ENCODE measurements at places on chromosomes 2 and 18.

DNA sequence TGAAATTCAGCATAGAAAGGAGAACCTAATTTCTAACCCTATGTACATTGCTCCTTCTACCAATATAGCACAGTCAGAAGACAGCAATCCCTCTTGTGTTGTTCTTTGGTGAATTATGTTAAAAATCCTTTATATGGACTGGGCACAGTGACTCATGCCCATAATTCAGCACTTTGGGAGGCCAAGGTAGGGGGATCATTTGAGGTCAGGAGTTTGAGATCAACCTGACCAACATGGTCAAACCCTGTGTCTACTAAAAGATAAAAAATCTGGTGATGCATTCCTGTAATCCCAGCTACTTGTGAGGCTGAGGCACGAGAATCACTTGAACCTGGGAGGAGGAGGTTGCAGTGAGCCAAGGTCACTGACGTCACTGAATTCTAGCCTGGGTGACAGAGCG, 195.6 kb downstream of the TMX3 start:
- no peaks in the 10 kb centered on the region for H3K4me1 ChIP-seq
- no peak overlapping the region for H3K4me3 ChIP-seq
- no peaks in the 10 kb centered on the region for H3K36me3 ChIP-seq
- no peaks in the 10 kb centered on the region for H3K27me3 ChIP-seq
- DNase-seq = no peak

GRCh38 chr2:144249035-144249637, 270.8 kb downstream of the ZEB2 start:
- H3K4me1 ChIP-seq = no peaks in the 10 kb centered on the region
- no peaks in the 10 kb centered on the region for H3K36me3 ChIP-seq
- H3K27me3 ChIP-seq = no peaks in the 10 kb centered on the region
- no peak for DNase-seq
- H3K27ac ChIP-seq = no peak overlapping the region

GRCh38 chr2:209840434-209840833, 68.8 kb downstream of the UNC80 start:
- DNase-seq = no peak
- H3K27me3 ChIP-seq = no peaks in the 10 kb centered on the region
- no peaks in the 10 kb centered on the region for H3K4me1 ChIP-seq
- no peaks in the 10 kb centered on the region for H3K36me3 ChIP-seq
- no peak overlapping the region for H3K27ac ChIP-seq

GRCh38 chr18:61765097-61765496, 127.7 kb downstream of the RNF152 start:
- H3K4me1 ChIP-seq = no peaks in the 10 kb centered on the region
- H3K36me3 ChIP-seq = no peaks in the 10 kb centered on the region

GRCh38 chr2:241593271-241593670, 34.7 kb downstream of the BOK start:
- no peaks in the 10 kb centered on the region for H3K36me3 ChIP-seq
- no peak for DNase-seq
- H3K27ac ChIP-seq = no peak overlapping the region
- no peaks in the 10 kb centered on the region for H3K4me1 ChIP-seq
- no peaks in the 10 kb centered on the region for H3K27me3 ChIP-seq

DNA sequence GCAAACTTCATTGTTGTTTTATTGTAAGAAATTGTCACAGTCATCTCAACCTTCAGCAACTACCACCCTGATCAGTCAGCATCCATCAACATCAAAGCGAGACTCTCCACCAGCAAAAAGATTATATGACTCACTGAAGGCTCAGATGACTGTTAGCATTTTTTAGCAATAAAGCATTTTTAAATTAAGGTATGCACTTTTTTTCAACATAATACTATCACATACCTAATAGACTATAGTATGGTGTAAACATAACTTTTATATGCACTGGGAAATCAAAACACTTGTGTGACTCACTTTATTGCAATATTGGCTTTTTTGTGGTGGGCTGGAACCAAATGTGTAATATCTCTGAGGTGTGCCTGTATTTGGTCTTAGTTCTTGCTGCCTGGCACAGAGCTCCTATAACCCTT, 15.6 kb downstream of the SCN1A start:
- H3K27ac ChIP-seq = no peak overlapping the region
- no peak overlapping the region for H3K4me3 ChIP-seq
- no peaks in the 10 kb centered on the region for H3K27me3 ChIP-seq
- no peaks in the 10 kb centered on the region for H3K36me3 ChIP-seq
- no peaks in the 10 kb centered on the region for H3K4me1 ChIP-seq

GRCh38 chr2:206154197-206154596, 5.0 kb downstream of the NDUFS1 start:
- peaks cover 6% of the 10 kb centered on the region for H3K4me1 ChIP-seq
- DNase-seq = no peak
- H3K36me3 ChIP-seq = peaks cover 23% of the 10 kb centered on the region
- no peaks in the 10 kb centered on the region for H3K27me3 ChIP-seq

DNA sequence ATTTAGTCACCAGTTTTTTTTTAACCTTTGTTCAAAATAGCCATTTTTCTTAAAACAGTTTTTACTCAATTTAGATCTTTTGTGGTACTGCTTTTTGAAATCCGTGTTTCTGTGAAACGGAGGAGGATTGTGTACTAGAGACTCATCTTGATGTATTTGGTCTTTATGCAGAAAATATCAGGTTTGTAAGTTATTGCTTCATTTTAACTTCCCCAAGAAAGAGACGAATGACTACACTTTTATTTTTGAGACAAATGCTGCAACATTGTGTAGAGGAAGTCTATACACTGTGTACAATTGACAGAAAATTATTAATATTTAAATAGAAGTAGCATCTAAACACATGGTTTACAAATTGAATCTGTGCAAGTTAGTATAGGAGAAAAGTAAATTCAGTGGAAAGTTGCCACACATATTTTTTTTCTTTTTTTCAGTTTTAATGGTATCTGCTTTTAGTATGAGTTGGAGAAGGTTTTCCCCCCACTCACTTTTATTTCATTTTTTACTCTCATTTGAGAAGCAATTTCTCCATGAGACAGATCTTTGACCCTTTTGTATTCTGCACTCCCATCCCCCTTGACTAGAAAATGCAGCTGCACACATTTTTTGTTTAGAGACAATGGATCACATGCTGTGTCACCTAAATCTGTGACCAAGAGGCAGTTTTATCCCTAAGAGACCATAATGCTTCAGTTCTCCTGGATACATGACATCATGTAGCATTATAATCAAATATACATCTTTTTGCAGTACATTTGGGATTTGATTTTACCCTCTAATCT, 200.8 kb upstream of the STON1 start:
- peaks cover 9% of the 10 kb centered on the region for H3K4me1 ChIP-seq
- no peak overlapping the region for H3K4me3 ChIP-seq
- H3K27ac ChIP-seq = no peak overlapping the region
- DNase-seq = no peak
- H3K36me3 ChIP-seq = no peaks in the 10 kb centered on the region

- no peaks in the 10 kb centered on the region for H3K27me3 ChIP-seq
- H3K36me3 ChIP-seq = no peaks in the 10 kb centered on the region
- no peak overlapping the region for H3K27ac ChIP-seq
- DNase-seq = no peak
Observed at GRCh38 chr18:58314284-58314683, 270.3 kb downstream of the NEDD4L start.

GRCh38 chr2:168455645-168456520, at the start of gene CERS6:
Gene CERS6, plus strand, starts transcription at chr2:168456272. Its CDS starts 177 bp downstream, at chr2:168456449.
- H3K27ac ChIP-seq = peak within 1 kb of the TSS; percentile 81
- H3K4me1 ChIP-seq = peaks cover 17% of the 10 kb centered on the region
- H3K27me3 ChIP-seq = no peaks in the 10 kb centered on the region
- peak within 1 kb of the TSS; percentile 85 for H3K4me3 ChIP-seq
- peak; percentile 5 for DNase-seq

GRCh38 chr18:7272311-7273049, 41.6 kb downstream of the LRRC30 start:
- H3K4me3 ChIP-seq = no peak overlapping the region
- H3K36me3 ChIP-seq = no peaks in the 10 kb centered on the region
- no peaks in the 10 kb centered on the region for H3K4me1 ChIP-seq
- H3K27ac ChIP-seq = no peak overlapping the region
- H3K27me3 ChIP-seq = no peaks in the 10 kb centered on the region
- DNase-seq = no peak

DNA sequence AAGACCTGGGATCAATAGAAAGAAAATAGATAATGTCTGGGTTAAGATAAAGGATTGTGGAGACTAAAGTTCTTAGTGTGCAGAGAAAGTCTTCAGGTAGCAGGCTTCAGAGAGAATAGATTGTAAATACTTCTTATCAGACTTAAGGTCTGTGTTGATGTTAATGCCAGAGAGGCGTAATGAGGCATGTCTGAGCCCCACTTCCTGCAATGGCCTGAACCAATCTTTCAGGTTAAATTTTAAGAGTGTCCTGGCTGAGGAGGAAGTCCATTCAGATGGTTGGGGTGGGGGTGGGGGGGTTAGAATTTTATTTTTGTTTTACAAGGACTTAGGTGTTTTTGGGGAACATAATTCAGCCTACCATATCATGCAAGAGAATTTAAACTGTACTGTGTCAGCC, 129.5 kb downstream of the EVA1A start:
- DNase-seq = no peak
- no peaks in the 10 kb centered on the region for H3K36me3 ChIP-seq
- H3K4me3 ChIP-seq = no peak overlapping the region

DNA sequence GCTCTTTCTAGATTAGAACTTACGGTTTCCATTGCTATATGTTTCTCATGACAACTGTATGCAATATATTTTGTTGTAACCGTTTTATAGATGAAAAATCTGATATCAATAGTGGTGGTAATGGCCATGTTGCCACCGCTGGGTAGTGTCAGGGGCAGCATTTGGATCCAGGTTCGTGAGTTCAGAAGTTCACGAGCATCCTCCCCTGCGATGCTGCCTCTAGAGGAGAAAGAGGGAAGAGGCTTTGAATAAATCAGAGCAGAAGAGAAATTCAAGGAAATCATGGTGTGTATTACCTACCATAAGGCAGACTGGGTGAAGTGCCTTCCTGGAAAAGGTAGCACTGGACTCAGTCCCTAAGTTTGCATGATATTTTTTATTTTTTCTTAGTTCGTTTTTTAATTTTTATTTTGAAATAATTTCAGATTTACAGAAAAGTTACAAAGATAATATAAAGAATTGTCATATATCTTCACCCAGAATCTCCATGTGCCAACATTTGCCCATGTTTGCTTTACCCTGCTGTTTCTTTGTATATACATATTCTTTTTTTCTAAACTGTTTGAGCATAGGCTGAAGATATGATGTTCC, 3.3 kb upstream of the ZBTB7C start:
- no peak overlapping the region for H3K4me3 ChIP-seq
- no peaks in the 10 kb centered on the region for H3K4me1 ChIP-seq
- DNase-seq = peak; percentile 20
- H3K27me3 ChIP-seq = peaks cover 17% of the 10 kb centered on the region

- no peaks in the 10 kb centered on the region for H3K36me3 ChIP-seq
- DNase-seq = no peak
- no peaks in the 10 kb centered on the region for H3K4me1 ChIP-seq
- no peaks in the 10 kb centered on the region for H3K27me3 ChIP-seq
Observed at GRCh38 chr2:238515377-238515776, 88.7 kb downstream of the ASB1 start.

GRCh38 chr2:70357684-70358071, 55.8 kb upstream of the FAM136A start:
- H3K4me3 ChIP-seq = no peak overlapping the region
- H3K36me3 ChIP-seq = no peaks in the 10 kb centered on the region
- DNase-seq = no peak
- no peaks in the 10 kb centered on the region for H3K4me1 ChIP-seq
- no peak overlapping the region for H3K27ac ChIP-seq

DNA sequence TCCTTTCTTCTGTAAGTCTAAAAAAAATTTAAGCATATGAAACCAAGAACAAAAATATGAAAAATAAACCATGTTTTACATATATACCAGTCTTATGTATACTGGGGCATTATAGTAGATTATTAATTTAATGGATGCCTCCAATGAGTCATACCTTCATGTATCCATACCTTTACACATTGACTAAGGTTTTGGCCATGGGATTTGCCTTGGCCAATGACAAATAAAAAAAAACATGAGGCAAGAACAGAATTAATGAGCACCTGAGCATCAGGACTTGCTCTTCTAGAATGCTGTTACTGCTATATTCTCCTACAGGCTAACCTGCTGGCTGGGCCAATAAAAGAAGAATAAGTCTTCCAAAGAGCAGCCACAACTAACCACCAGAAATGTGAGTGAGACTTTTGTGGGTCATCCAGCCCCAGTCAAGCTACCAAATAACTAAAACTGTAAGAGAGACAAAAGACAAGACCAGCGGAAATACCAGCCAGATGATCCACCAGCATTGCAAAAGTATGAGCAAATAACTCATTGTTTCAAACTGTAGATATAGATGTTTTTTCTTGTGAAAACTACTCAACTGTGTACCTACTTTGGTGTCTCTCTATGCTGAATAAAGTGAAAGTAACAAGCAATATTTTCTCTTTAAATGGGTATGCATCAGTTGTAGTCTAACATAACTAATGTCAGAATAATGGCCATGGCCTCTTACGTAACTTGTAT, 749.6 kb upstream of the VRK2 start:
- DNase-seq = no peak
- no peaks in the 10 kb centered on the region for H3K36me3 ChIP-seq
- no peaks in the 10 kb centered on the region for H3K27me3 ChIP-seq
- H3K27ac ChIP-seq = no peak overlapping the region
- no peaks in the 10 kb centered on the region for H3K4me1 ChIP-seq

GRCh38 chr2:39379643-39380524, 57.2 kb downstream of the MAP4K3 start:
- H3K4me1 ChIP-seq = peaks cover 19% of the 10 kb centered on the region
- H3K36me3 ChIP-seq = no peaks in the 10 kb centered on the region
- DNase-seq = peak; percentile 60
- H3K27me3 ChIP-seq = no peaks in the 10 kb centered on the region

DNA sequence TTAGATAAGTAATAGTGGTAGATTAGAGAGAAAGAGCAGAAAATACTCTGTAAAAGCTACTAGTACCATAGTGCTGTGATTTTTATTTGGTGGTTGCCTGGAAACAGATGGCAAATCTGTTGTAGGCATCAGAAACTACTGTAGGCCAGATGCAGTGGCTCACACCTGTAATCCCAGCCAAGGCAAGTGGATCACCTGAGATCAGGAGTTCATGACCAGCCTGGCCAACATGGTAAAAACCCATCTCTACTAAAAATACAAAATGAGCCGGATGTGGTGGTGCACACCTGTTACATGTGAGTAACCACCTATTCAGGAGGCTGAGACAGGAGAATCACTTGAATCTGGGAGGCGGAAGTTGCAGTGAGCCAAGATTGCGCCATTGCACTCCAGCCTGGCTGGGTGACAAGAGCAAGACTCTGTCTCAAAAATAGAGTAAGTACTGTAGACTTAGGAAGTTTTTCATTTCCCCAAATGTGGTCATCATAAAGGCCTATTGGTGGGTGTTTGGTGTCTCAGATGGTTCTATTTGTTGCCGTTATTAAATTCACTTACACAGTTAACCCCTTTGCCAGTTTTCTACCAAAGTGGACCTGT, 79.6 kb downstream of the SPTBN1 start:
- H3K27ac ChIP-seq = no peak overlapping the region
- no peak for DNase-seq
